Temporal lobe (tissue), 4 donors: ENCODE measurements at places on chromosomes 13 and 19. TPM values are rescaled to one million over a fixed set of nuclear protein-coding genes. Genes with fewer than 3 reads are reported as not detected.

The CLEC11A gene
- 2.0 TPM for total RNA-seq

The ZNF320 gene
- total RNA-seq = 27.3 TPM

The ZNF610 gene
- 11.8 TPM for total RNA-seq

The PINLYP gene
- total RNA-seq = 7.4 TPM

The KIR3DL2 gene
- total RNA-seq = not detected

The FSD1 gene
- total RNA-seq = 24.6 TPM

The ZNF382 gene
- total RNA-seq = 69.3 TPM

The ZNF579 gene
- total RNA-seq = 3.4 TPM

The IL11 gene
- total RNA-seq = under 0.01 TPM

The LILRB1 gene
- under 0.01 TPM for total RNA-seq

The ZIC5 gene
- total RNA-seq = 2.0 TPM

The ZSCAN5B gene
- total RNA-seq = not detected

The RUBCNL gene
- total RNA-seq = 2.7 TPM

The RDH8 gene
- total RNA-seq = not detected

The TIMM44 gene
- 27.0 TPM for total RNA-seq

The LCP1 gene
- total RNA-seq = 3.2 TPM

The C5AR1 gene
- 0.25 TPM for total RNA-seq

The PLIN5 gene
- 1.2 TPM for total RNA-seq

The KLK14 gene
- total RNA-seq = not detected

The DKKL1 gene
- not detected for total RNA-seq

The GPR183 gene
- 0.98 TPM for total RNA-seq

The DNAJC15 gene
- total RNA-seq = 14.5 TPM

The TJP3 gene
- total RNA-seq = under 0.01 TPM

The ADAMTSL5 gene
- under 0.01 TPM for total RNA-seq

The LGALS7B gene
- 0.74 TPM for total RNA-seq

The SAFB2 gene
- 32.9 TPM for total RNA-seq

The GSX1 gene
- under 0.01 TPM for total RNA-seq

The SIGLEC10 gene
- total RNA-seq = 1.2 TPM

The NALCN gene
- total RNA-seq = 27.8 TPM

The CSNK1G2 gene
- total RNA-seq = 30.2 TPM

The ZNF865 gene
- 2.7 TPM for total RNA-seq

The ZNF492 gene
- total RNA-seq = 1.5 TPM

The DUS3L gene
- 12.0 TPM for total RNA-seq

The ADM5 gene
- total RNA-seq = 0.49 TPM

The LGI4 gene
- total RNA-seq = 5.2 TPM

The PHF11 gene
- total RNA-seq = 4.4 TPM

The KLK8 gene
- not detected for total RNA-seq

The ZNF331 gene
- total RNA-seq = 18.2 TPM

The ALDH16A1 gene
- total RNA-seq = 4.4 TPM

The ZNF547 gene
- 7.9 TPM for total RNA-seq

The ADGRE3 gene
- not detected for total RNA-seq

The PGLYRP2 gene
- total RNA-seq = not detected

The ITGBL1 gene
- total RNA-seq = 2.2 TPM

The NLRP7 gene
- not detected for total RNA-seq

The PTPRH gene
- total RNA-seq = not detected

The PCDH17 gene
- total RNA-seq = 84.8 TPM

The FCHO1 gene
- total RNA-seq = 20.7 TPM

The CEACAM3 gene
- total RNA-seq = 0.25 TPM

The CYP4F2 gene
- not detected for total RNA-seq

The GJA3 gene
- under 0.01 TPM for total RNA-seq

The GFY gene
- total RNA-seq = 0.25 TPM

The PRR12 gene
- 7.9 TPM for total RNA-seq

The CADM4 gene
- total RNA-seq = 105 TPM

The EXOSC5 gene
- 10.8 TPM for total RNA-seq

The SIGLEC5 gene
- total RNA-seq = 0.25 TPM

The TNFRSF19 gene
- 13.0 TPM for total RNA-seq

The FLT1 gene
- total RNA-seq = 16.2 TPM
